Stimulated activated CD8-positive, alpha-beta memory T cell treated with anti-CD3 and anti-CD28 coated beads, Interleukin-7, amount 100 ng/mL, for 1 hour (primary cell): ENCODE measurements at places on chromosomes 3 and 15.

- DNase-seq: no peak
Measured at GRCh38 chr3:127606086-127606805, 8.0 kb downstream of the MCM2 start.

DNA sequence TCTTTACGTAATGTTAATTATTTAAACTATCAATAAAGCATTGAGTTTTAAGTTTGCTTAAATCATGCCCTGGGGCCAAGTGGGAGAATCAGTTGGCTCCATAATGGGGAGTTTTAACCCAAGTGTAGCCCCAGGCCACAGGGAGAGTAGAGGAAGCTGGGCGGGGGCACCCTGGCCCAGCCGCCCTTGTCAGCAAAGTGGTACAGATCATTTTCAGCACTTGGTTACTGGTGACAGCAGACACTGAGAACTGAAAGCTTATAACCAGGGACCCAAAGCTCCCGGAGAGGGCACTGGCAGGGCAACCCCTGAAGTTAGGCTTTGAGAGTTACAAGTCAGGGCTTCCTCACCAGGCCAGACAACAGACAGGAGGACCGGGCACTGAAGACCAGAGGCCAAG lies 90.6 kb downstream of the SEMA5B start:
- no peak for DNase-seq

GRCh38 chr15:29086001-29086400 lies 183.6 kb downstream of the NSMCE3 start:
- DNase-seq: no peak

DNA sequence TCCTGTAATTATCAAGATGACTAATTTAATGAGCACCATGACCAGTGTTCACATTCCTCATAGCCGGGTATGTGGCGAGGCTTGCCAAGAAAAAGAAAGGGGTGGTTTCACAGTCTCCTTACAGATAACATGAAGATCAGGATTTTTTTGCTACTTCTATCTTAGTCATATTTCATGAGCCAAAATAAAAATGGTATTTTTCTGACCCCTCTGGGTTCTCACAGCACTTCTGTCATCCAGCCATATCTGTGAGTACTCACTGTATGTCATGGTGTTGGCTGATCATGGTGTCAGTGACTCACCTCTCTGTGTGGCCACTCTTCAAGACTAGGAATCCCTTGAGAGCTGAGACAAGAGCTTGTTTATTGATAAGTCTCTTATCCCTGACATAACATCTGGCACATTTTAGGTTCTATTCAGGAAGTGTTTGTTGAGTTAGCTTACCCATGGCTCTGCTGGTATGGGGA lies 130.5 kb upstream of the LMCD1 start:
- no peak for DNase-seq

GRCh38 chr3:12436514-12437220 lies 47.6 kb upstream of the TSEN2 start:
- DNase-seq: no peak

DNA sequence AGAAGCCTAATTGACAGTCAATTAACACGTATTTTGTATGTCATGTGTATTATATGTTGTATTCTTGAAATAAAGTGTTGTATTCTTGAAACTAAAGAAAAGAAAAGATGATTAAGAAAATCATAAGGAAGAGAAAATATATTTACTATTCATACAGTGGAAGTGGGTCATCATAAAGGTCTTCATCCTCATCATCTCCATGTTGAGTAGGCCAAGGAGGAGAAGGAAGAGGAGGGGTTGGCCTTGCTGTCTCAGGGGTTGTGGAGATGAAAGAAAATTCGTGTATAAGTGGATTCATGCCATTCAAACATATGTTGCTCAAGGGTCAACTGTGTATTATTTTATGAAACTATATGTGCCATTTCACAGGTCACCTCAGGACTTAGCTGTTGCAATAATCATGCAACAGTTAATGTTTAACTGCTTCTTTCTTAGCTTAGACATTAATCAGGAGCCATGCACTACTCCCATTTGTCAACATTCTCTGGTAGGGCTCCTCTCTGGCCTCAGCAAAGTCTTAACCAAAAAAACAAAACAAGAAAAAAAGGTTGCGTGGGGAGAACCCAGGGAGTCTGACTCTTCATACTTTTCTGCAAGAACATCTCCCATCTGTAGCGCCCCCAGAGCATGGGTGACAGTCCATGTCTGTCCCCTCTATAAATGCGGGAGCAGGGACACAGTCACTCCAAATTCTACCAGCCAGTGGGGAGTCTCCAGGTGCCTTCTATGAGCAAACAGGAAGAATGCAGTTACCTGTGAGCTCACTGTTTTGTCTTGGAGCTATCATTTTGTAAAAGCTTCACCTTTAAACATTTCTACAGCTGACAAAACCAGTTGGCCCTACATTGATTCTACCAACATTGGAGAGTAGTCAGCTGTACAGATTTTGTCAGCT lies 19.9 kb upstream of the LRRC2 start:
- DNase-seq: no peak
